Pulmonary artery endothelial cell (primary cell): ENCODE measurements at places on chromosomes 7 and 10. TPM values are rescaled to one million over a fixed set of nuclear protein-coding genes. Genes with fewer than 3 reads are reported as not detected.
A peak's percentile ranks its signal among the peaks of the same experiment; 100 is the strongest.

GRCh38 chr7:29652556-29652955, 88.9 kb downstream of the PRR15 start:
- no peak for DNase-seq

DNA sequence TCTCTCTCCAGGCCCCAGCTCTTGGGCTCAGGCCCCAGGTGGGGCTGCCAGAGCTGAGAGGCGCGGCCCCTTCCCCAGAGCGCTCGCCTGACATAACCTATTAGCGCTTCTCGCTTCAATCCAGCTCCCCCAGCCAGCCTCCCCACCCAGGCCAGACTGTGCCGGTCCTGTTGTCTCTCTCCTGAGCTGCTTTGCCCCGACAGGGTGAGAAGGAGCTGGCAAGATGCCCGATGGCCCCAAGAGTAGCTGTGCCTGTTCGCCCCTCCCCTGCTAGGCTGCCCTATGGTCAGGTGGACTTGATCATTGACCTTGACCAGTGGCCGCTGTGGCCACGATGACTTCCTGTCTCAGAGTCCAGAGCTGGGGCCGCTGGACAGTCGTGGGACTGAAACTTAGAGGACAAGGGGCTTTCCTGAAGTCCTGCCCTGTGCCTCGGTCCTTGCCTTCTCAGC, 9.1 kb downstream of the TMEM270 start:
- no peak for DNase-seq

DNA sequence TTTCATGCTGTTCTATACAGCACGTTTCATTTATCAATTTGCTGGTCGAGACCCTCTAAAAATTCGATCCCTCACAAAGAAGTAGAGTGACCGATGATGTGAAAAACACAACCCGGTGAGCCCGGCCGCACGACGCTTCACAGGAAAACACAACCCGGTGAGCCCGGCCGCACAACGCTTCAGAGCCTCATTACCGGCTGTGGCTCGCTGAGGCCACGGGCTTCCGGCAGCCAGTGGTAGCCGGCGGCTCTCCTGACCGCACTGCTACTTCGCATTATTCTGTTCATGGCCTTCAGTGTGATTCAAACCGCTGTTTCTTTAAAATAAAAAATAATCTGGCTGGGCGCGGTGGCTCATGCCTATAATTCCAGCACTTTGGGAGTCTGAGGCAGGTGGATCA, 42.3 kb upstream of the RBM33 start:
- DNase-seq = no peak

- DNase-seq = no peak
Observed at GRCh38 chr7:128027485-128027980, 3.7 kb downstream of the LRRC4 start.

DNA sequence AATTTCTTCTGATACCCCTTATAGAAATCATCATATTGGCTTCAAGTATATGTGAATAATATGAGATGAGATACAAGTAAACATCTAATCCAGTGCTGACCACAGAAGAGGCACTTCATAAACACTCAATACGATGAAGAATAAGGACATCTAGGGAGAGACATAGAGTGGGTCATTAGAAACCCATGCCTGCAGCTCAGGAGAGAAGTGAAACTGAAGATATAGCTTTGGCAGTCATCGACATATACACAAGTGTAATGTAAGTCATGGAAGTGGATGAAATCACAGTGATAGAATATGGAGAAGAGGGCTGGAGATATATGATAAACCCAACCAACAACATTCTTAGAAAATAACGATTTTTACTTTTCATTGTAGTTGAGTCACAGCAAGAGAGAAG, 665.0 kb downstream of the PARD3 start:
- DNase-seq = no peak

DNA sequence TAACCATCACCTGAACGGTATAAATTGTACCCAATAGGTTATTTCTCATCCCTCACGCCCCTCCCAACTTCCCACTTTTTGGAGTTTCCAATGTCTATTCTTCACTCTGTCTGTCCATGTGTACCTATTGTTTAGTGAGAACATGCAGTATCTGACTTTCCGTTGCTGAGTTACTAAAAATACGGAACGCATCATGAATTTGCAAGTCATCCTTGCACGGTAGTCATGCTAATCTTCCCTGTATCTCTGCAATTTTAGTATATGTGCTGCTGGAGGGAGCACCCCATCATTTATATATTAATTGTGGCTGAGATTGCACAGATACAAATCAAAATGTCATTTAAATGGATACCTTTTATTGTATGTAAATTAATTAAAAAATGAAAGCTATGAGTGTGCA, 75.7 kb upstream of the SFMBT2 start:
- DNase-seq = no peak

- DNase-seq = no peak
Observed at GRCh38 chr10:132457328-132458070, 60.5 kb downstream of the PWWP2B start.

DNA sequence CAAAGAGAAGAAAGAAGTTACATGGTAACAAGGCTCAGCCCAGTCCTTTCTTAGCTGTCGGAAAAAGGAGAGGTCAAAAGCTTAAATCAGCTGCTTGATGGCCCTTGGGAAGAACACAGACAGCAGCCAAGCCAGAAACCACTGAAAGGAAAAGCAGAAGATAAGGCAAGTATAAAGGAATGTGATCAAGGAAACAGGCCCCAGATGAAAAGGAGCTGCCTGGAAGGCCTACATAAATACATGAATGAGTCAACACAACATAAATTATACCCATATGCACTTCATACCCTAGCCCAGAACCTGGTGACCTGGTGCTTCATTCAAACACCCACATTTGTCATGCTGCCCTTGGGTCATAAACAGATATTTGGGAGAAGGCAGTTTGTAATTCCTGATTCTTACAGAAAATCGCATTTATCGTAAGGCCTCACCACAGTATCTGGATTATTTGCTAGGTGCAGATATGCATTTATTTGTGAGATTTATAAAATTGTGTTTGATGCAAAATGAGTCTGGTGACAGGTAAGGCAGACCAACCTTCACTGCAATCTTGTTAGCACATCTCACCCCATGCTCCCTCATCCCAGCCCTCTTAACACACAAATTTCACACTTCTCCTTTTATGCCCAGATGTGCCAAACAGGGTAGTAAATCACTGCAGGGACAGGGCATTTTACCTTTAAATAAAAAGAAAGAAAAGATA, 94.9 kb upstream of the KCNIP2 start:
- peak; percentile 95 for DNase-seq

- no peak for DNase-seq
Observed at GRCh38 chr7:1281068-1281467, 48.4 kb downstream of the UNCX start.

DNA sequence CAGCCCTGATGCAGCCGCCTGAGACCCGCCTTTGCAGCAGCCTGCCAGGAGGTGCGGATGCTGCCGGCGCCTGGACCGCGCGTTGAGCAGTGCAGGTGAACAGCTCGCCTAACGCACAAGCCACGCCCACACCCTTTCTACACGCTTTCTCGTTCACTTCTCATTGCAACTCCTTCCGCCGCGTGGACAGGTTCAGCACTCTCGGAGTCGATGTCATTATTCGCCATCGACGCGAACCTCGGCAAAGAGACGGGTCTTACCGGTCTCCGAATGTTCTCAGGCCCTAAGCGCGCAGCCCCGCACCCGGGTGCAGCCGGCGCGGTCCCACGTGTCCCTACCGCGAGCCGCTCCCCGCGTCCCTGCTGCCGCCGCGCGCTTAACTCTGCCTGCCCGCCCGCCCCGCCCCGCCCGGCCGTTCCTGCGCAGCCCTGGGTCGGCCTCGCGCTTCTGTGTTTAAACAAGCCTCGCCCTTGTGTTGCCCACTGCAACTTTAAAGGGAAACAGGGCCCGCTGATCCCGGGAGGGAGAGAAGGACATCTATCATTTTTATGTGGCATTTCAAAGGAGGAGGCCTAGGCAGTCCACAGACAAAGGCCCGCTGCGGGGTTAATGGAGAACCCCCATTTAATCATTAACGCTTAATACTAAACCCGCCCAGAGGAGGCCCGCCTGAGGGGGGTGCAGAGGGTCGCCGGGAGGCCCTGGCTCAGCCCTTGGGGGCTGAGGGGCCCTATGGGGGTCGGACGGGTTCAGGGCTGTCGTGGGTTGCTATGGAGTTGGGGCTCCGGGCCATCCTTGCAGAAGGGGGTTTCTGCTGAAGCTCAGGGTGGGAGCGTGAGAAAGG, 128.5 kb downstream of the WDR11 start:
- no peak for DNase-seq

- DNase-seq = no peak
Observed at GRCh38 chr10:12631787-12632562, 282.6 kb downstream of the CAMK1D start.

DNA sequence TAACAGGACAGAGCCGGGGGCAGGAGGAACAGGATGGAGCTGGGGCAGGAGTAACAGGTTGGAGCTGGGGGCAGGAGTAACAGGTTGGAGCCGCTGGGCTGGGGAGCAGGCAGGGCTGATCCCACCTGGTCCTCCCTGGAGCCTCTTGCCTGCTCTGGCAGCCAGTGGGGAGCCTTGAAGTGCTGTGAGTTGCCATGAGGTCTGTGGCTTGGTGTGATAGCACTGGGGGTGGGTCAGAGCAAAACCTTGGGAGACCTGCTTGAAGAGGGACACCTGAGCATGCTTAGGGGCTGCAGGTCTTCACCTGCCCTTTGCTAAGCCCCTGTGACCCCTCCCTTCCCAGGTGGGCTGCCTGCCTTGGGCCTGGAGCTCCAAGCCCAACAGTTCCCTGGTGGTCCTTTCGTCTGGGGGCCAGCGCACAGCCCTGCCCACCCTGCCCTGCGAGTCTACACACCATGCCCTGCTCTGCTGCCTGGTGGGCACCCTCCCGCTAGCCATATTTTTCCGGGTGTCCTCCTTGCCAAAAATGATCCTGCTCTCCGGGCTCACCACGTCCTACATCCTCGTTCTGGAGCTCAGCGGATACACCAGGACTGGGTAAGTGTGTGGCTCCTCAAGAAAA, 111.6 kb downstream of the ADCY1 start:
- no peak for DNase-seq

DNA sequence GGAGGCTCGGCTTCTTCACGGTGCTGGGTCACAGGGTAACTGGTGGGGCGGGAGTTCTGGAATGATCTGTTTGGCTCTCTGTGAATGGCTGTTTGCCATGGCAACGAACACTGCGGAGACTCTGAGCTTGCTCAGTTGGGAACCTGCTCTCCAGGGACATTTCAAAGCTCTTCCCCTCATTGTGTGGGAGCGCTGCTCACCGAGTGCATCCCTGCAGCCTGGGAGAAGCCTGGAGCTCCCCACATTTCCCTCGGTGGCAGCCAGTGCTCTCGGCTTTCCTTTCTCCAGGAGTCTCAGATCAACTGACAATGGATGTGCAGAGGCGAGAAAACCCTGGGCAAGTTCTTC, 57.6 kb upstream of the CACUL1 start:
- DNase-seq = no peak

DNA sequence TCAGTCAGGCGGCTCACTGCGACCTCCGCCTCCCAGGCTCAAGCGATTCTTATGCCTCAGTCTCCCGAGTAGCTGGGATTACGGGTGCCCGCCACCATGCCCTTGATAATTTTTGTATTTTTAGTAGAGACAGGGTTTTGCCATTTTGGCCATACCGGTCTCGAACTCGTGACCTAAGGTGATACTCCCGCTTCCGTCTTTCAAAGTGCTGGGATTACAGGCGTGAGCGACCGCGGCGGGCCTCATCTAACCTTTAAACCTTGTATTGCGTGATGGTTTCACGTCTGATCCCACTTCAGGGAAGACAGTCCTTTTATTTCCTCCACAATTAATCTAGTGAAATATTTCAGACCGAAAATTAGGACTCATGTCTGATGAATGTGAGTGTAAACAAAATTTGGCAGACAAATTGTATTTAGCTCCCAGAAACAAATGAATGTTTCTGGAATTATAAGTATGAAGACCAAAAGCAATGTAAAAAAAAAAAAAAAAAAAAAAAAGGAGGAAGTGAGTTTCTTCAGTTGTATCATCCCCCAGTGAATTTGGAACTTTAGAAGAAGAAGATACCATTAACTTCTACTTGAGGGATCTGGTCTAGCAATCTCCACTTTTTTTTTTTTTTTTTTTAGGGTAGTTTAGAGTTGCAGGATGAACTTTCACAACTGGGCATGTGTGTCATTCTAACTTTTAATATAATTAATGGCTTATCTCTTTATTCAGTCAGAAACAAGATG, 1.6 kb downstream of the NUP42 start:
- DNase-seq = no peak

- DNase-seq = no peak
Observed at GRCh38 chr10:112429147-112429546, 17.6 kb downstream of the ZDHHC6 start.

- no peak for DNase-seq
Observed at GRCh38 chr10:126468876-126469643, 80.8 kb upstream of the ADAM12 start.

DNA sequence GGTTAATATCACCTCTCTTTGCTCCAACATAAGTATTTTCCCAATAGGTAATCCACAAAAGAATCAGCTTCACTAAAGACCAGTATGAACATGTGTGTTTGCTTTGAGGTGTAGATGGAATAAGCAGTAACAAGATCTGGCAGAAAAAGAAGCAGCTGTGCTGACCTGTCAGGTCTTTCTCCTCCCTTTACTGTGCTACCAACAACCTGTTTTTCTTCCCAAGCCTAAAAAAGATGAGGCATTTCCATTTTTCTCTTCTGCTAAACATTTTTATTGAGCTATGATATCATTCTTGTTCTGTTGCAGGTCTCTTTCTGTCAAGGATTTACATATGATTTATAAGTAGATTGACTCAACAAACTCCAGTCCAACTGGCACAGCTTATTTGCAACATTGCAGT, 315.2 kb upstream of the GLI3 start:
- no peak for DNase-seq

Gene OR2A14
- not detected in 2 replicates for total RNA-seq

Gene TMEM176B
- not detected in 2 replicates for total RNA-seq

Gene LIPF
- total RNA-seq = not detected in 2 replicates

Gene TAS2R3
- total RNA-seq = 0.46 and 1.3 TPM in 2 replicates

Gene MRLN
- total RNA-seq = not detected in 2 replicates

Gene DNAJC12
- 0.13 and 0.39 TPM in 2 replicates for total RNA-seq

Gene MALRD1
- total RNA-seq = not detected in 2 replicates

Gene EGFR
- total RNA-seq = 2.5 and 3.6 TPM in 2 replicates

Gene TCAF2
- 7.1 and 16.3 TPM in 2 replicates for total RNA-seq
